Activated CD4-positive, alpha-beta T cell treated with anti-CD3 and anti-CD28 coated beads for 36 hours (primary cell): ENCODE measurements at places on chromosomes 1 and 21.
A peak's percentile ranks its signal among the peaks of the same experiment; 100 is the strongest.

DNA sequence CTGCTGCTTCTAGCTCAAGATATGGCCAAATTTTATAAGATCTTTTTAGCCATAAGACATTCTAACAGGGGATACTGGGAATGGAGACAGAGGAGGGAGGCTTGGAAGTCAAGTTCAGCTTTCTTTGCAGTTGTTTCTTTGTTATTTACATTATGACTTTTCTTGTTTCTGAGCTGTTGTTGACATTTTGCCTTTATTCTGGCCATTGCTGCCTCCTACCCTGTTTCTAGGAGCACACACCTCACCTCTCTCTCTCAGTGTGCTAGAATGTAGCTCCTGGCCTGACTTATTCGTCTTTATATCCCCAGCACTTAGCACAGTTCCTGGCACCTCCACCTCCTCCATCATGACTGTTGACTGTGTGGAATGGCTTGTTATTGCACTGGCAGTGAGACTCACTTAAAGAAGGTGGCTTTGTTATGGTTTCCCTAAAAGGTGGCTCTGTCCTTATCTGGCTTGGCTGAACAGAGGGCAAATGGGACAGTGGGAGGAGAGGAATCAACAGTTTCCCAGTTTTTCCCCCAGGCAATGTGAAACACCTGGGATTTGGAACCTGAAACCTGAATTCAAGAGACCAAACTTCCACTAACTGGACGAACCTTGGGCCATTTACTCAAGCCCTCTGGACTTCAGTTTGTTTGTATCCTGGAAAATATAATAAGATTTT is 76.1 kb upstream of the PPP2R5A start:
- no peaks in the 10 kb centered on the region for H3K36me3 ChIP-seq
- no peak for DNase-seq
- H3K4me3 ChIP-seq: no peak overlapping the region
- no peaks in the 10 kb centered on the region for H3K27me3 ChIP-seq

DNA sequence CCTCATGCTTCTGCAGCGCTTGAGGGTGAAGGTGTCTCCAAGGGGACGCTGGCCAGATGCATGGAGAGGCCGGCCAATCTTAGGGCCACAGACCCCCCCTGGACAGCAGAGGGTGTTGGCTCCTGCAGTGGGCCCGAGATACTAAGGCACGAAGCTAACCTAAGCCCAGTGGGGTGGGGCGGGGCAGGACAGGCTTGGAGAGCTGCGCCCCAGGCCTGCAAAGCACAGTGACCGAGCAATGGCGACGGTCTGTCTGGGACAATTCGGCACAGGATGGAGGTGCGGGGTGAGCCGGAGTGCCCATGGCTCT is 1.3 kb downstream of the FNDC10 start:
- no peak overlapping the region for H3K27ac ChIP-seq
- DNase-seq: no peak
- H3K27me3 ChIP-seq: peaks cover 6% of the 10 kb centered on the region

GRCh38 chr1:206430031-206430983 is 40.0 kb upstream of the IKBKE start:
- H3K27ac ChIP-seq: no peak overlapping the region
- H3K27me3 ChIP-seq: no peaks in the 10 kb centered on the region
- no peak overlapping the region for H3K4me3 ChIP-seq
- DNase-seq: no peak
- H3K4me1 ChIP-seq: no peaks in the 10 kb centered on the region
- peaks cover 5% of the 10 kb centered on the region for H3K36me3 ChIP-seq

DNA sequence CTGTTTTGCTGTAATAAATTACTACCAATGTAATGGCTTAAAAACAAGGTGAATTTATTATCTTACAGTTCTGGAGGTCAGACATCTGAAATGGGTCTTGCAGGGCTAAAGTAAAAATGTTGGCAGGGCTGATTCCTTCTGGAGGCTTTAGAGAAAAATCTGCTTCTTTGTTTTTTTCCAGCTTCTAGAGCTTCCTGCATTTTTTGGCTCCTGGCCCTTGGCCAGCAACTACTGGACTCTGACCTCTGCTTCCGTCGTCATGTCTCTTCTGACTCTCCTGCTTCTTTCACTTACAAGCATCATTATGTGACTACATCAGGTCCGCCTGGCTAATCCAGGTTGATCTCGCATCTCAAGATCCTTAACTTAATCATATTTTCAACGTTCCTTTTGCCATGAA is 350.9 kb downstream of the S1PR1 start:
- no peak for DNase-seq
- H3K27ac ChIP-seq: no peak overlapping the region
- no peaks in the 10 kb centered on the region for H3K4me1 ChIP-seq
- no peaks in the 10 kb centered on the region for H3K36me3 ChIP-seq
- H3K27me3 ChIP-seq: peaks cover 10% of the 10 kb centered on the region

- H3K4me1 ChIP-seq: peaks cover 8% of the 10 kb centered on the region
- H3K4me3 ChIP-seq: peak overlapping the region; percentile 73
- no peak overlapping the region for H3K27ac ChIP-seq
- DNase-seq: peak; percentile 40
- no peaks in the 10 kb centered on the region for H3K36me3 ChIP-seq
Observed at GRCh38 chr1:31413405-31414001, 490 bp downstream of the SERINC2 start.

- H3K27ac ChIP-seq: no peak overlapping the region
- no peaks in the 10 kb centered on the region for H3K4me1 ChIP-seq
- no peak overlapping the region for H3K4me3 ChIP-seq
- no peaks in the 10 kb centered on the region for H3K36me3 ChIP-seq
- no peak for DNase-seq
Observed at GRCh38 chr1:157442065-157442464, 110.2 kb downstream of the FCRL5 start.
